ENCODE measurements at places on chromosomes 5 and 9.

GRCh38 chr5:96374653-96375052, 58.4 kb downstream of the PCSK1 start:
- DNase-seq = no peak

DNA sequence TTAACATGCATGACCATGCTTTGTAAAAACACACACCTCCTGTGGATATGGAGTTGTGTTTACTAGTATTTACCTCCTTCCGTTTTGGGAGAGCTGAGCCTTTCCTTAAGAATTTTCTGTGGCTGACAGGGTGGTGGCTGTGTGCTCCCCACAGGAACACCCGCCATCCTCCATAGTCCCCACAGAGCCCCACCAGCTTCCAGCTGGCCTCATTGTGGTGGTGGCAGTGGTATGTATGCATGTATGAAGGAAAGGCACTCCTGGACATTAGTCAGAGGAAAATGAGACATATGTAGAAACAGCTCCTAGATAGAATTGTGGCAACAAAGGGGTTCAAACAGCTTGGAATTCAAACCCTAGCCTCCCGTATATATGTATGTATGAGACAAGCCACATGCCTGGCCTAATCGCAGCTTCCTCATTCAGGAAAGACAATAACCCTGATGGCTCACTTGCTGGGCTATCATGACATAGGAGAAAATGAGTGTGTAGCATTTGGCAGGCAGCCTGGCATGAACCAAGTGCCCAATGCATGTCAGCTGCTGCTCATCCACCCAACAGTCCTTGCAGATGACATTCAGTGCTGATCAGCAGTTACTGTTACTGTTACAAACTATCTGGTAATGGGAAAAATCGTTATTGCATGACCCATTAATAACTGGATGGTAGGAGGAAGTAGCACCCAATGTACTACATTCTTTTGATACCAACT, 459.7 kb downstream of the EBF1 start:
- no peak for DNase-seq

DNA sequence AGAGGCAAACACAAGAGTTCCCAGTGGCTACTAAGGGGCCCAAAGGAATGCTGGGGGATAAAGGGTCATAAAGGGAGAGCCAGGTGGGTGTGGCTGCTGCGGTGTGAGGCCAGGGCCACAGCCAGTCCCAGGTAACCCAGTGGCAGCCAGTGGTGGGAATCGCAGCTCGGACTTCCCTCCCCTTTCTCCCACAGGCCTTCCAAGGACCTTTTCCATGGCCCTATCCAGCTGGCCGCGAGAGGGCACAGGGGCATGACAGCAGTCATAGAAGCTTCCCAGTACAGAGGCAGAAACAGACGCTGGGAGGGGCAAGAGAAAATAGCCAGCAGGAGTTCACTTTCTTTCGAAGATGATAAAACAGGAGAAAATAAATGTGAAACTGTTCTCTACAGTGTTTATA, 257.6 kb downstream of the SEMA5A start:
- DNase-seq = no peak

DNA sequence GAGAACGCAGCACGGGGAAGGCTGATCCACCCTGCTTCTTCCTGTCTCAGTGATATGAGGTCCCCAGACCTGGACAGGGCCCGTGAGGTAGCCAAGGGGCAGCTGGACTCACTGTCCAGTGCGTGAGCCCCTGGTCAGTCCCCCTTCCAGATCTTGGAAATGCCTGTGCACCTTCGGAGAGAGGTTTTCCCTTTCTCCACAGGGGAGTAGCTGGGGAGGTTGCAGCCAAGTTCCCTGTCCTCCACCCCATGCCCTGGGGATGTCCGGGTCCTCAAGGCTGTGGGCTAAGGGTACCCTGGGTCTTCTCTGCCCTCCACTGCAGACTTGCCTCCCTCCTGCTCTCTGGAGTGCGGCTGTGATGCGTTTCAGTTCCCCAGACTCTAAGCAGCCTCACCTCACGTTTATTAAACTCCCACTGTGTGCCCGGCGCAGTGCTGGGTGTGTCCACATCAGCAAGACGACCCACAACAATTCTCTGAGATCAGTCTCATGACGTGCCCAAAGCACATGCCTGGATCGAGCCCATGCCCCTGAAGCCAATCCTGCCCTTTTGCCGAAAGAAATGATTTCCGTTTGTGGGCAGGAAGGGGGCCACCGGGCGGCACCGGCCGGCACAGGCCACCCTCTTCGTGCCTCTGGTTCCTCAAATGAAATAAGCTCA, 101.3 kb upstream of the PHYKPL start:
- DNase-seq = no peak

DNA sequence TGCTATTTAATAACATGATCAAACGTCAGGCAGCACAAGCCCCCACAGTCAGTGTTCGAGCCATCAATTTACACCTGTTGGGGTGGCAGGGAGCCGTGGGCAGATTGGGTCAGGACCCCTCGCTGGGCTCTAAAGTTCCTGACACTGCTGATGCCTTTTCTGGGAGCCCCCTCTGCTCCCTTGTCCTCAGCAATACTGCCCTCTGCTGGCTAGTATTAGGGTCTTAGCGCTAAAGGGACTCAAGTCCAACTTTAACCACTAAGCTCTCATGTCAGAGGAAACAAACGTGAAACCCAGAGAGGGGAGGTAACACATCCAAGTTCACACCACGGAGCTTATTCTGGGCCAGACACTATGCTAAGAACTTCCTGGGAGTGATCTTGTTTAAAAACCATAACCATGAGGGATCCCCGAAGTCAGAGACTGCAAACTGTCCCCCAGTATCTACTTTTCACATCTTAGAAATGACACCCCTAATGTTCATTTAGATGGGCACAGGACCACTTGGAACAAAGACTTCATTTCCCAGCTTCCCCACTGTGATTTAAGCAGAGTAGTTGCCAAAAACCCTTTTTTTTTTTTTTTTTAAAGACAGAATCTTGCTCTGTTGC, 20.4 kb downstream of the ANKS6 start:
- peak; percentile 55 for DNase-seq

DNA sequence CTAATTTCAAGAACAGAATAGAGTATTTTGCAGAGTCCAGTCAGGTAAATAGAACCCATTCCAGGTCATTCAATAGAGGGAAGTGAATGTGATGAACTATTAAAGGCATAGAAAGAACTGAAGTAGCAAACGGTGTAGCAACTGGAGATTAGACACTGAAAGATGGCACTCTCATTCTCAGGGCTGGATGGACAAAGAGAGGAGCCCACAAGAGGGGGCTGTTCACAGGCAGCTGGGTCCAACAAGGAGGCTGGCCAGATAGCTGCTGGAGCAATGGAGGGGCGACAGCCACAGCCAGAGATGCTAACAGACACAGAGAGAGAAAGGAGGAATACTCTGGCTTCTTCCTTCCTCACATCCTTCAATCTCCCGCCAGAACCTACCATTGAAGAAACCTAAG, 93.1 kb upstream of the SMARCA2 start:
- no peak for DNase-seq

DNA sequence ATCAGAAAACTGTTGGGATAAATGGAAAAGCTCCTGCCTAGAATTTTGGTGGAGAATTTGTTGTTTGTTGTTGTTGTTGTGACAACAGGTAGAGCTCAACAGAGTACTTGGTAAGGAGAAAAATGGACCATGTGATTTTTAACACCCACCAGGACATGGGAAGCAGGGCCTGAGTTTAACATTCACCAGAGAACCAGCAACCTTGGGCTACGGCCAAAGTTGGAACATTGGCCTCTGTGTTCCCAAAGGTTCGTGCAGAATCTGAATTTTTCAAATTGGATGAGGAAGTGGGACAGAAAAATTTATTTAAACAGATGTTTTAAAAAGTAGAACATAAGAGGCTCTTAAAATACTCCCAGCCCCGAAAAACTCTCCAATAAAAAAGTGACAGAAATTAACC, 127.0 kb downstream of the GNA14 start:
- DNase-seq = no peak

- DNase-seq = no peak
Observed at GRCh38 chr9:95015569-95015968, 289.1 kb downstream of the AOPEP start.

DNA sequence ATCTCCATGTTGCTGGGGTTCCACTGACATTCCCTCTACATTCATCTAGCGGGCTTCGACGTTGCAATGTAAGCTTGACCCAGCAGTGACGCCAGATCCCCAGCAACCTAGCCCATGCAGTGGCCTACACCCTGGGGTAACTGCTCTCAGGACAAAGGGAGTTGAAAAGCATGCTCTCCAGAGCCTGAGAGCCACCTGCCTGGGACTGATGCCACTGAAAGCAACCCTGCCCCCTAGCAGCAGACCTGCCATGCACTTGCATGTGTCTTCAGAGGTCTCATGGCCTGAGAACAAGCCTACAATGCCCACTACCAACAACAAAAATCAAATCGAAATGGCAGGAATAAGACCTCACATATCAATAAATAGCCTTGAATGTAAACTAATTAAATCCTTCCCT, 330.3 kb downstream of the TRIM36 start:
- DNase-seq = no peak

DNA sequence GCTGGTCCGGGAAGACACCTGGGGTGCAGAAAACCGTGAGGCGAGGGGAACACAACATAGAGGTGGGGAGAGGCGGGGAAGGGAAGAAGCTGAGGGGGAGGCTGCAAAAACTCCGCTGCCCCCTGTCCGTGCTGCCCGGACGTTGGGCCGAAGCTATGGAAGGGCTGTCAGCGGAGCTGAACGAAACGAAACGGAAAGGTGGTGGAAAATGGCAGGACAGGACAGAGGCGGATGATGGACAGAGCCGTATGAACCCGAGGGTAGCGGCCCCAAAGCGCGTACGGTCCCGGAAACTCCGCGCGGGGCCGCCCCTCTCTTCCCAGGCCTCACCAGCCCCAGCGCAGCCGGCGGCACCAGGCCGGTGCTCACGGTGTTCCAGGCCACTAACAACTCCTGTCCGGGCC, 272 bp downstream of the ANAPC2 start:
- DNase-seq = no peak

GRCh38 chr5:178739452-178740180, 9.2 kb upstream of the ZNF354A start:
- DNase-seq = no peak

GRCh38 chr5:33068786-33069185, 357.7 kb downstream of the NPR3 start:
- no peak for DNase-seq

- DNase-seq = no peak
Observed at GRCh38 chr5:164470312-164470711, 964.9 kb downstream of the MAT2B start.

DNA sequence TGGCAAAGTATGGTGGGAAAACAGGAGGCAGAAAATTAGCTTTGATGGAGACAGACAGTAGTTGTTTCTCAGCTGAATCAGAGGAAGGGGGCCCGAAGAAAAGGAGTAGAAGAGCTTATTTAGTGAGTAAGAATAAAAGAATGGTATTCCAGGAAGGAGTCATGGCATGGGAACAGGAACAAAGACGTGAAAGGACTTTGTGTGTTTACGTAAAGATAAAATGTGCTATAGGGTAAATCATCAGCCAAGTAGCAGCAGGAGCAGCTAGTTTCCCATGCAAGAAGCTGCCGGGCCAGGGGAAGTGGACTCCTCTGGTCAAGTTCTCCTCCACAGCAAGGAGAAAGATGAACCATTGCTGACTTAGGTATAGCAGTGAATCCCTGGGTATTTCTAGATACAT, 454.5 kb downstream of the HINT1 start:
- DNase-seq = no peak

- no peak for DNase-seq
Observed at GRCh38 chr5:173290477-173291131, 37.6 kb downstream of the STC2 start.

- DNase-seq = no peak
Observed at GRCh38 chr5:33310451-33310850, 130.3 kb upstream of the TARS1 start.

- no peak for DNase-seq
Observed at GRCh38 chr5:178992291-178992895, 2.7 kb downstream of the GRM6 start.

- peak; percentile 68 for DNase-seq
Observed at GRCh38 chr9:37747271-37747753, 6.3 kb upstream of the TRMT10B start.
